Heart right ventricle (tissue), 16 donors: ENCODE measurements at places on chromosomes 11 and 22. TPM values are rescaled to one million over a fixed set of nuclear protein-coding genes. Genes with fewer than 3 reads are reported as not detected.
A peak's percentile ranks its signal among the peaks of the same experiment; 100 is the strongest.

GRCh38 chr22:29482726-29483125 lies 2.7 kb downstream of the NEFH start:
- DNase-seq = no peak

GRCh38 chr11:74669211-74670160 lies 61.7 kb downstream of the CHRDL2 start:
- no peak for DNase-seq

DNA sequence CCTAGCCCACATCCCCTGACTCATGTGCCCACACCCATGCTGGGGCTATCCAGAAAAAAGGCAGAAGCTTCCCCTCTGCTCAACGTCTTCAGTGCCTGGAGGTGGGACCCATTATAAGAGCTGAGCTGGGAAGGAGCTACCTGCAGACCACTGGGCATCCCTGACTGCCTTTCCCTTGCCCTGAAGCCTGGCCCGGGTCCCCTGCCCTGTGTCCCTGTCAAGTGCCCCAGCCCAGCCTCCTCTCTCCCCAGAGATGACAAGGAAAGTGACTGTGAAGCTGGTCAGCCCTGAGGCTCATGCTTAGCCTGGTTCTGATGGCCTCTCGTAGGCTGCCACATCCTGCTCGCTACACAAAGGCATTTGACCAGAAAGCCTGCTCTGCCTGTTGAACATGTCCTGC lies 140.4 kb downstream of the PARVA start:
- no peak for DNase-seq

DNA sequence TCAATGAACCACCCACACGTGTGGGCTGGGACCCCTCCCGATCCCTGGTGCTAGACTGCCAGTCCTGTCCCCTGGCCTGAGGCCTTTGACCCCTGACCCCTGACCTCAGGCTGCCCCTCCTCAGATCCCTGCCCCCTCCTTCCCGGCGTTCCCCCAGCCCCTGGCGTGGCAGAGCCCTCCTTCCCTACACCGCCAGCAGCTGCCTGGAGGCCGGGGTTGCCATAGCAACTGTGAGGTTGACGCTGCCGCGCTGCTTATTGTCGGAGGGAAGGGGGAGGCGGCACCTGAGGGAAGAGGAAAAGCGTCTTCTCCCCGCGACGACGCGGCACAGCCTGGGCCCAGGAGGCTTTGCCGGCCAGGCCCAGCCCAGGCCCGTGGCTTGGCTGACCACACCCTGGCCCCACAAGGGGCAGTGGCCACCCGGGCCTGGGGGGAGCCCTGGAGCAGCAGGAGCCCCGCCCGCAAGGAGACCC lies 32.6 kb downstream of the SHANK3 start:
- peak; percentile 69 for DNase-seq

- no peak for DNase-seq
These were observed 112.8 kb downstream of the TRPC6 start for GRCh38 chr11:101470881-101471520.

DNA sequence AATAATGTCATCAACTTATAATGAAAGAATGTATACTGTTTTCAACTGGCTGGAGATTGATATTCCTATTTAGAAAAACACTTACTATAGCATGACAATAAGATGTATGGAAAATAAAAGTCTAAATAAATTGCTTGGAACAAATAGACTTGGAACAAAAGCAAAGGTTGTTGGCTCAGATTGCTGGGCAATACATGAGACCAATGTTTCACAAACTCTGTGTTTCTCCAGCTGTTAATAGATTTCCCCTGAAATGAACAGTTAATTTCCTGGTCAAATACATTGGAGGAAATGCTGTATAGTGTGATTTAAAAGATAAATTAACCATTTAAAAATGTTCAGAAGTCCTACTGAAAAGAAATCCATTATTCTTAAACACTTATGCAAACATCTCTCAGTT lies 40.1 kb upstream of the CTSC start:
- DNase-seq = no peak

DNA sequence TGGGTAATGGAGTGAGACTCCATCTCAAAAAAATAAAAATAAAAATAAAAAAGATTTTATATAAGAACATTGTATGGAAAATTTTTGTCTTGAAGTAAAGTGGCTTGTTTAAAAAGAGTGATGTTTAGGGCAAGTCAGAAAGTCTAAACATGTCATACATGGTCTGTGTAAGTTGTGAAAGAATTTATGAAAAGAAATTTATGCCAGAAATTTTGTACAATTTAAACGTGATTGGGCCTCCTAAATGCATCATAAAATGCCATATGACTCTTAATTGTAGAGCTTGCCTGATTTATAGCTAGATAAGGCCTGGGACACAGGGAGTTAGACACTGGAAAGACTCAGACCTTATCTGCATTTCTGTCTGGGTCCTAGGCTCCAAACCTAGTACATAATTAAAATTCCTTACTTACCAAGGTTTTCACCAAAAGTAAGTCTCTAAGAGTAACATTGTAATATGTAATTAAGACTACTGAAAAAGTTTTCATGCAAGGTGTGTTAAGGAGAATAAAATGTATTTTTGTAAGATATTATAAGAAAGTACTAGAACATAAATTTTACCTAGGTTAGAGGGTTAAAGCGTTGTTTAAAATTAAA lies 110.5 kb downstream of the AASDHPPT start:
- no peak for DNase-seq

DNA sequence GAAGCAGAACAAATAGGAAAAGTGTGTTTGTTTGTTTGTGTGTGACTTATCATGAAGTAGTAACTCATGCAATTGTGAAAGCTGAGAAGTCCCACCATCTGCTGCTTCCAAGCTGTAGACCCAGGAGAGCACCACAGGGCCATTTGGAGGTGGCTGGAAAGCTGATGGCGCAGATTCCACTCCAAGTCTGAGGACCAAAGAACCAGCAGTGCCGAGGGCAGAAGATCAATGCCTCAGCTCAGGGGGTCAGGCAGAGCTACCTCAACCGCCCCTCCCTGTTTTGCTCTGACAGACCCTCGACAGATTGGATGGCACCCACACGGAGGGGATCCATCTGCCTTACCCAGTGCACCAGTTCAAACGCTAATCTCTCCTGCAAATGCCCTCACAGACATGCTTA lies 896.2 kb downstream of the BRD1 start:
- no peak for DNase-seq

DNA sequence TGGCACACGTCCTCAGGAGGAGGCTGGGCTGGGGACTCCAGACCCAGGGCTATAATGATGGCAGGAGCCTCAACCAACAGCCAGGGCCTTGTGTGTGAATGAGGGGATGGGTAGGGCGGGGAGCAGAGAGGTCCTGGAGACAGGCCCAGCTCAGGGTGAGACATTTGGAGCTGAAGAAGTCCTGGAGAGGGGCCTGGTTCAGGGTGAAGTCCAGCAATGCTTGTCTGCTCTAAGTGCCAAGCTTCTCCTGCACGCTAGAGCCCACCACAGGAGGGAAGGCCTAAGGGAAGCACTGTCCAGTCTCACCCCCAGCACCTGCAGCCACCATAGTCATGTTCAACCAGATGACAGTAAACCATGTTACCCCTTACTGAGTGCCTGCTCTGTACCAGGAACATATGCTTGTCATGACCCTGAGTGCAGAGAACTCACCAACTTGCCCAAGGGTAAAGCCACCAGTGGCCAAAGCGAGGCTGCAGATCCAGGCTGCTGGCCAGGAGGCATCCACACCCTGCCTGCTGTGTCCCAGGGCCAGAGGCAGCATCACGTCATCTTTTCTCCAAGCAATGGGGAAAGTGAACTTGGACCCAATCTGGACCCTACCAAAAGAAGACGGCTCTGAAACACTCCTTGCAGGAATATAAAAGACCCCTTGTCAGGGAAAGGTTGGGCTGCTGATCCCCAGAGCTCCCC lies 24.0 kb downstream of the LMO1 start:
- no peak for DNase-seq

DNA sequence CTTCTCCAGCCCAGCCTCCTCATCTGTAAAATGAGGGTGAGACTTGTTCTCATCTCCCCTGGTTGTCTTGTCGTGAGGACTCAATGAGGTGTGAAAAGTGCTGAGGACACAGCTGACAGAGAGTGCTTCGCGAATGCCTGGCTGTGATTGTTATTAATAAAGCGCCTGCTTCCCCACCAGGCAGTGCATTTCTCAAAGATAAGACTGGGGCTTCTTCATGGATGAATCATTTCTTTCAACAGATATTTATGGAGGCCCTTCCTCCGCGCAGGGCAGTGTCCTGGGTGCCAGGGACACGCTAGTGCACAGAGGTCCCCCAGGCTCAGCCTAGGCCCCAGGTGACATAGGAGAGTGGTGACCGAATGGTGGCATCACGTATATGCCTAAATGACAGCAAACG lies 34.3 kb upstream of the SHISAL1 start:
- DNase-seq = no peak

Gene CHEK2
- 2.2 TPM for total RNA-seq

Gene GALNT18
- total RNA-seq = 18.2 TPM

- peak; percentile 68 for DNase-seq
These were observed 40.0 kb upstream of the CREB3L1 start for GRCh38 chr11:46237248-46238077.

Gene CECR2
- 7.3 TPM for total RNA-seq

- DNase-seq = no peak
These were observed 1.3 kb downstream of the TEF start for GRCh38 chr22:41383085-41383484.

Gene FBLN1
- 31.3 TPM for total RNA-seq

Gene SLC1A2
- total RNA-seq = 4.1 TPM

DNA sequence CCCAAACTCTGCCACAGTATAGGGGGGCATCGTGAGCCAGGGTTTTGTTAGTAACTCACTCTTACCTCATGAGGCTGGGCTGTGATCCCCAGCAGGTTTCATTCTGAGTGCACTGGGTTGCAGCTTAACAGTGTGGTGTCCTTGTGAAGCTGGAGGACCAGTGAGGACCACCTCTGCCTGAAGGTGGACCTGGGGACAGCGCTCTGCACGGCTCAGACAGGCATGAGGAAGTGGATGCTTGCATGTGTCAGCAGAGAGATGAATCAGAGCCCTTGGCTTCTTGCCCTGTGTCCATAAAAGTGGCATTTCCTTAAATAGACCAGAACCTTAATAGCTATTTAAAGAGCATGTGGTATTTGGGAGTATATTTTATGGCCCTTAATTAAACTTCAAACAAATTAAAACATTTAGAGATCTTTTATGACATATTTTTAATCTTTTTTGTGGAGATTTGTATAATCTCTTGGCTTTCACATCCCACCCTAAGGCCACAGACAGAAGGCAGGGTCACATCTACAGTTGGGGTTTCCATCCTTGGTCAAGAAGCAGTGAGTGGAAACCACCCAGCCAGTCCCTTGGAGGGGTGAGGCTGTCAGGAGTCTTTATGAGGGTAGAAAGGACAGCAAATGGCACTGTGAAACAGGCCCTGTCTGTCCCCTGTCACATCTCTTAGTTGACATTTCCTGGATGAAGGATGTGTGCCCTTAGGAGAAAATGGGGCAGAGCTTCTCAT lies 24.8 kb upstream of the ADORA2A start:
- peak; percentile 90 for DNase-seq

GRCh38 chr22:36901411-36902142 lies 11.9 kb upstream of the CSF2RB start:
- DNase-seq = no peak

DNA sequence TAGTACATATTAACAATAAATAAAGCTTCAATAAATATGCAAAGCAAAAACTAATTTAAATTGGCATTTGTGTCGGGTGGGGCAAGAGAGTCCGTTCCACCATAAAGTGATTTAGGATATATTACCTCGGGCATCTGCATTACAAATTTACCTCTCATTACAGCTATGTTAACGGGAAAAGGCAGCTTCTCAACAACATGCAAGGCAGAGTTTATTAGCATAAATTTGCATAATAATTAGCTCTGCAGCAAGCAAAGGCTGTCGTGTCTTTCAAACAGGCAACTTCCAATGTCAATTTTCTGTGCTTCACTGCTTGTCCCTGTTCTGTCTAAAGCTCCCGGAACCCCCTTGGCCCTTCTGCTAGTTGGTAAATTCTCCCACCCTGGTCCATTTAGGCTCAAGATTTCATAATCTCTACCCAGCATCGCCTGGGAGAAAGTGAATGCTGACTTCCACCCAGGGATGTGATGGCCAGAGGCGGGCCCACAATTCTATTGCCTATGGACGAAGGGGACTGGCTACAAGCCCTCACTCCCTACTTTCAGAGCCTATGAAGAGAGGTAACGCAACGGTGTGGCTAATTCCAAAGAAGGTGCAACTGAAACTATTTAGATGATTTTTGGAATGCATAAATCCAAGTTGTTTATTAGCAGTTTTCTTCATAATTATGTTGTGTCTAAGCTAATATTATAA lies 462.1 kb downstream of the OPCML start:
- DNase-seq = no peak

DNA sequence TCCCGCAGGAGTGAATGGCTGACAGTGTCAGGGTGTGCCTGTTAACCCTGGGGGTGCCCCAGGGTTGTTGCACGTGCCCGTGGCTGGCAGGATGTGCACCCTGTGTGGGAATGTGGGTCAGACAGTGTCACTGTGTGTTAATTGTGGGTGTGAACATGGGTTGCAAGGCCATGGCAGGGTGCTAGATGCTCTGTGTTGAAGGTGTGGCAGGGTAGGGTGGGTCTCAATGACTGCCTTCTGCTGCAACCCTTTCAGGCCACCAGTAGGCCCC lies 8.3 kb downstream of the RIN1 start:
- no peak for DNase-seq

- no peak for DNase-seq
These were observed 139.9 kb downstream of the SHANK2 start for GRCh38 chr11:71112454-71112853.

- no peak for DNase-seq
These were observed 93.8 kb upstream of the CLPB start for GRCh38 chr11:72528121-72528520.

DNA sequence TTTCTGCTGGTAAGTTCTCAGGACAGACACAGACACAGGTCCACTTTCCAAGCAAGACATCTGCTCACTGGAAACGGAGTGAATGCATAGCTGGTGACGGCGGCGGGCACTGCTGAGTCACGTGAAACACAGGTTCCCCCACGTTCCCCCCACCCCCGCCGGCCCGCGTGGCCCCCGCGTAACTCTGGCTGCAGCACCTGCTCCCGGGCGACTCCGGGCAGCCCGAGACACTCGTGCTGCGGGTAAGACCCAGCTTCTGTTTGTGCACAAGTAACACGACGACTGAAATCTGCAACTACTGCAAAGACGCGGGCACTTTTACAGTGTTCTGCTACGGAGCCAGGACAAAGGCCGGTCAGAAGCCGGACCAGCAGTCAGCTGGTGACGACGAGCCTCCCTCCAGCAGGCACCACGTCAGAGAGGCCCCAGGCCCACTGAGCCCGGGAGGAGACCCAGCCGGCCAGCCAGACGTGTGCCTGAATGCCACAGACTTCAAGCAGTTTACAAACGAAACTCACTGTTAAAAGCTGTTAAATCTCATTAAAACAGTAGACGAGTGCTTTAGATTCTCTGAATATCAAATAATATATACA lies 12.9 kb upstream of the ARFGAP3 start:
- DNase-seq = no peak

DNA sequence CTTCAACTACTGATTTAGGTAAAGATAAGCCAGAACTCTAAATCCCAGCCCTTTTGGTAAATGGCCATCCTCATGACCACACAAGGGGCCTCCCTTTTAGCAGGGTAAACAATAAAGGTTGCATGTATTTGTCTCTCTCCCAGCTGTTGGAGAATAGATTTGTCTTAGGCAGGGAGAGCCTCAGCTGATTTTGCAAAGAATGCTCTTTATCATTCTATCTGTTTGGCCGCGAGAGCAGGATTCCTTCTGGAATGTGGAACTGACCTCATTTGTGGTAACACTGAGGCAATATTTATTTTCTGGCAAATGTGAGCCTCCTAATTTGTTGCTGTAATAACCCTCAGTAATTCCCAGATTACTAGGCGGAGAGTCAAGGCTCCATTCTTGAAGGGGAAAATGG lies 15.3 kb downstream of the PTS start:
- DNase-seq = no peak

Gene HINFP
- 15.1 TPM for total RNA-seq
